ENCODE measurements at places on chromosomes 12 and 14. TPM values are rescaled to one million over a fixed set of nuclear protein-coding genes. Genes with fewer than 3 reads are reported as not detected.

The SMCO2 gene
- total RNA-seq, result not detected

- H3K36me3 ChIP-seq, result no peaks in the 10 kb centered on the region
- H3K4me1 ChIP-seq, result peaks cover 69% of the 10 kb centered on the region
- no peaks in the 10 kb centered on the region for H3K27me3 ChIP-seq
- H3K27ac ChIP-seq, result peak overlapping the region; percentile 54
These were observed 23.7 kb downstream of the NCOR2 start for GRCh38 chr12:124543590-124544310.

- H3K27ac ChIP-seq, result no peak overlapping the region
- no peaks in the 10 kb centered on the region for H3K36me3 ChIP-seq
- peaks cover 13% of the 10 kb centered on the region for H3K4me1 ChIP-seq
- H3K4me3 ChIP-seq, result no peak overlapping the region
- DNase-seq, result no peak
- H3K27me3 ChIP-seq, result no peaks in the 10 kb centered on the region
These were observed 3.1 kb downstream of the CCDC63 start for GRCh38 chr12:110849748-110850403.

GRCh38 chr14:39322807-39323206, 89.1 kb downstream of the MIA2 start:
- no peak overlapping the region for H3K27ac ChIP-seq
- H3K36me3 ChIP-seq, result peaks cover 13% of the 10 kb centered on the region
- no peak for DNase-seq

DNA sequence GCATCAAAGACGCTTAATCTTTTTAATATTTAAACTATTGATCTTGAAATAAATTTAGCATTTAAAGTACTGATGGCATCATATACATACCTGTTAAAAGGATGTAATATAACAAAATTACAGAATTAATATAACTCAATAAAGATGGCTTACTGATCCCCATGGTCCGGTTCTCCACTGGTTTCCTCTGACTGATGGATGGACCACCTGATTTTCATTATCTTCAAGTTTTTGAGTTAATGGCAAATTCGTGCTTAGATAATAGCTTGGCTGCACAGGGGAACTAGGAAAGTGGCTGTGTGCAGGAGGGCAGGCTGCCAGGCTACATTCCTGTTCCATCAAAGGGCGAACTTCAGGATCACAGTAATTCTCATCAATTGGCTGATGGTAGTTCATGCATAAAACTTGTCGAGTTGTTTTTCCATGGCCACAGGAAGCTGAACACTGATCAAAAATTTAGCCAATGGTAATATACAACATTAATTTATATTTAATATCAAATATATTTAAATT, 123.9 kb downstream of the ADAMTS20 start:
- H3K4me1 ChIP-seq, result no peaks in the 10 kb centered on the region
- no peak for DNase-seq
- no peaks in the 10 kb centered on the region for H3K36me3 ChIP-seq
- H3K27me3 ChIP-seq, result no peaks in the 10 kb centered on the region
- H3K27ac ChIP-seq, result no peak overlapping the region
- H3K4me3 ChIP-seq, result no peak overlapping the region

DNA sequence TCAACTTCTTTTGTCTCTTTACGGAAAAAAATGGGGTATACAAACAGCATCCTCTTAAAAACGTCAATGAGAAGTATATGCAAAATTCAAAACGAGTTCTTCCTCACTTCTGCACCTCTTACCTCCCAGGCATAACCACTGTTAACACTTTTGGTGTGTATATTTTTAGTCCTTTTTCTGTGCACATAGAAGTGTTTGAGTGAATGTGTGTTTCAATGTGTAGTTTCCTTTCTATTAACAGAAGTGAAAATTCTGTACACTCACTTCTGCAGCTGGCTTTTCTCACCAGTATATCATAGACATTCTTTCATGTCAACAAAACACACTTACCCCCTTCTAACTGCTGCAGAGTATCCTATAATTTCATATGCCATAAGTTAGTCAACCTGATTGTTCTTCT, 5.4 kb downstream of the UBR7 start:
- H3K27ac ChIP-seq, result no peak overlapping the region
- peaks cover 3% of the 10 kb centered on the region for H3K36me3 ChIP-seq
- peaks cover 18% of the 10 kb centered on the region for H3K4me1 ChIP-seq
- H3K4me3 ChIP-seq, result no peak overlapping the region

- H3K4me3 ChIP-seq, result no peak overlapping the region
- H3K27ac ChIP-seq, result no peak overlapping the region
- no peaks in the 10 kb centered on the region for H3K4me1 ChIP-seq
These were observed 2.9 kb downstream of the LMNTD1 start for GRCh38 chr12:25550186-25550585.

DNA sequence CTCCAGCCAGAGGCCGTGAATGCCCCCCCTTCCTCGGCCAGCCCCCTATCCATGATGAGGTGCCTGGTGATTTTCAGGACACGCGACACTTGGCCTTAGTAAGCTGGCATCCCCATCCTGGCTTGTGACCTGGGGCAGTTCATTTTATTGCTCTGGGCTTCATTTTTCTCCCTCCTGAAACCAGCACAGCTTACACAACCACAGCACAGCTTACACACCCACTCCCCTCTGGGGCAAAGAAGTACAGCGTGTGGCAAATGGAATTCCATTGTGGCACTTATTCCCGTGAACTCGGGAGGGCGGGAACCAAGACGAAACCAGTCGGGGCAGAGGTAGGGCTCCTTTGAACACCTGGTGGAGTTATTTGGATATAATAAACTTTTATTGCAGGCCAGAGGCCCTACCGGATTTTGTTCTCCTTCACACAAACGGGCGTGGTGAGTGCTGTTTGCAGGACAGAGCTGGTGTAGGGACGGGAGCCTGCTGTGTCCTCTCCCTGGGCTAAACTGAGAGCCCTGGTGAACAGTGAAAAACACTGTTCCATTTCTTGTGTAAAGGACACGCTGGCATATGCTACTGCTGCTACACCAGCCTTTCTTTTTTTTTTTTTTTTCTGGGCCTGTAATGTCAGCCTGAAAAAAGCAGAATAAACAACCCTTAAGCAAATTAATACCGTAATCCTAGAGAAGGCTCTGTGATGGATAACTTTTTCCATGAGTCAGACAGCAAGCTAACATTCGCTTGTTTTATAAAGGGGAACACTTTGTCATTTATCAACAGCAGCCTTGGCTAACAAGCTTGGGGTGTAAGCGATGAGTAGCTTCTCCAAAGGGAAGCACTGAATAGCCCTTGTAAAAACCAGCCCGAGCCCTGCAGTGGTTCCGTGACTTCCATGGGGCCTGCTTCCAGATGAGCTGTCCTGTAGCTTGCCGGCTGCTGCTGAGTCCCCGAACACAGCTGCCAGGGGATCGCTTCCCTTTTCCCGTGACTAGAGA, 29.3 kb downstream of the CD9 start:
- peak overlapping the region; percentile 95 for H3K27ac ChIP-seq
- no peaks in the 10 kb centered on the region for H3K27me3 ChIP-seq
- DNase-seq, result peak; percentile 96
- H3K4me3 ChIP-seq, result peak overlapping the region; percentile 10

GRCh38 chr12:30795410-30796312, 40.9 kb upstream of the CAPRIN2 start:
- no peaks in the 10 kb centered on the region for H3K4me1 ChIP-seq
- peak overlapping the region; percentile 38 for H3K27ac ChIP-seq
- no peaks in the 10 kb centered on the region for H3K36me3 ChIP-seq
- H3K27me3 ChIP-seq, result peaks cover 32% of the 10 kb centered on the region
- H3K4me3 ChIP-seq, result peak overlapping the region; percentile 43

DNA sequence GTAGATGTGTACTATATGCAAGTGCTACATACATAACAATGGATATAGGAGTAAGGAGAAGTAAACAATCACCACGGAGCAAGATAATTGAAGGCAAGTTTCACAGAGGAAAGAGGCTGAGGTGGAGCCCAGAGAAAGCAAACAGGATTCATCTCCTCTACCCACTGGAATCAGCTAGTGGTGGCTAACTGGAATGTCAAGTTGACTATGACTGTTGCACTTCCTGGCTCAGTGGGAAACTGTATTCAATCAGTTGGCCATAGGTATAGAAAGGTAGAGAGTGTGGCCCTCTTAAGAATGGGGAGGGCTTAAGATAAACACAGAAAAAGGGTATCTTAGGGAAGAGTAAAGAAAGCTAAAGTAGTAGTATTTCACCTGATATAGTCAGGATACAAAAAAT, 62.4 kb downstream of the MAP4K5 start:
- H3K4me1 ChIP-seq, result no peaks in the 10 kb centered on the region
- peaks cover 52% of the 10 kb centered on the region for H3K36me3 ChIP-seq
- no peak overlapping the region for H3K27ac ChIP-seq
- DNase-seq, result no peak

DNA sequence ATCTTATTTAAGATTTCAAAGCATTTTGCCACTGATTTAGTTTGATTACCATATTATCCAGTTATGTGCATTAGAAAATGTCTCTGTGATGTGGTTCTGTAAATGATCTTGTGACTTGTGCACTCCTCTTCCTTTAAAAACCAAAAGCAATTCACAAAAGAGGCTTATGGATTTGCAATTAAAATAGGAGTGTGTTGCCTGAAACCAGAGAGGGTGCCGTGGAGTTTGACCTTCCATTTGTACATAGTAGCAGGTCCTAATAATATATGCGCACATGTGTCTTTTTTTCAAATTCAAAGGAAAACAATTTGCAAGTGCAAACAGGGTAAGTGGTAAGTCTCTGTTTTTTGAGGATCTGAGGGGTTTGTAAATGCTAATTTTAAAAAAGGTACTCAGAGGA, 470.9 kb downstream of the VRK1 start:
- H3K36me3 ChIP-seq, result no peaks in the 10 kb centered on the region
- H3K4me1 ChIP-seq, result no peaks in the 10 kb centered on the region
- DNase-seq, result no peak
- no peaks in the 10 kb centered on the region for H3K27me3 ChIP-seq
- no peak overlapping the region for H3K27ac ChIP-seq

DNA sequence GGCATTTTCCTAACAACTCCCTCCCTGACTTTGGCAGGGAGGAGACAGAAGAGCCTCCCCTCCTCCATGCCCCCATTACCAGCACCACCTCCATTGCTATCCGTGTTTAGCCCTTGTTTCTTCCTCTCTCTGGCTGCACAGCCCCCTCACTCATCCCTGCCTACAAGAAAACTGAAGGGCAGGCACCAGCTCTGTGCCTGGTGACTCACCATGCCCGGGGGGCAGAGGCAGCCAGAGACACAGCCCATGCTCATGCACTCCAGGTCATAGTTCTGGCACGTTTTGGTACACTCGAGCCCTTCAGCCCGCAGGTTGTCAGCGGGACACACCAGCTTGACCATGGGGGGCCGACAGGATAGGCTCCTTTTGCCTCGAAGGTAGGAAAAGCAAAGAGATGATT, 80.4 kb downstream of the VWF start:
- H3K4me1 ChIP-seq, result no peaks in the 10 kb centered on the region
- no peaks in the 10 kb centered on the region for H3K36me3 ChIP-seq
- H3K27me3 ChIP-seq, result no peaks in the 10 kb centered on the region
- no peak overlapping the region for H3K27ac ChIP-seq

All from sigmoid colon (tissue), 7 donors.